Calu3 (cell line): ENCODE measurements at places on chromosomes 13 and 19.

- DNase-seq, result no peak
These were observed 19.7 kb downstream of the ZC3H4 start for GRCh38 chr19:47093841-47094240.

GRCh38 chr19:43380008-43380407, 26.5 kb downstream of the CD177 start:
- DNase-seq, result no peak

DNA sequence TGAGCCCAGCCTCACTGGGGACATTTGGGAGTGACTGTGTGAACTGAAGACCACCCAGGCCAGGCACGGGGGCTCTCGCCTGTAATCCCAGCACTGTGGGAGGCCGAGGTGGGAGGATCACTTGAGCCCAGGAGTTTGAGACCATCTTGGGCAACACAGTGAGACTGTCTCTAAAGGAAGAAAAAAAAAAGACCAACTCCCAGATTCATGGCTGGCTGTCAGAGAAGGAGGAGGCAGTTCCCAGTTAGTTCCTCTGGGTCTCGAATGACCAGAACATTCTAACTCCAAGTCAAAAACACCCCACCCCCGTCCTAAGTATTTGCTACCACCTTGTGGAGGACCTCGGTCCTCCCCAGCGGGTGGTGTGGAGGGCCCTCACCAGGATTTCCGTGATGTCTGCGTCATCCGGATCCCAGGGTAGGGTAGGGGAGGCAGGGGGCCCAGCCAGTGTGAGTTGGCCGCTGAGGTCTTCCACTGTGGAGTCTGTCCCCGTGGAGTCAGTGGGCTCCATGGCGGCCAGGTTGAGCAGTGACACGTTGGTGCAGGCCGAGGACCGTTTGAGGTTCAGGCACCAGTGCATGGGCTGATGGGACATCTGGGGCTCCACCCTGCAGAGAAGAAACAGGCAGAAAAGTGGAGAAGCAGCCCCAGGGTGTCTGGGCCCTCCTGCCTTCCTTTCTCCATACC, 1.3 kb downstream of the TSKS start:
- no peak for DNase-seq

DNA sequence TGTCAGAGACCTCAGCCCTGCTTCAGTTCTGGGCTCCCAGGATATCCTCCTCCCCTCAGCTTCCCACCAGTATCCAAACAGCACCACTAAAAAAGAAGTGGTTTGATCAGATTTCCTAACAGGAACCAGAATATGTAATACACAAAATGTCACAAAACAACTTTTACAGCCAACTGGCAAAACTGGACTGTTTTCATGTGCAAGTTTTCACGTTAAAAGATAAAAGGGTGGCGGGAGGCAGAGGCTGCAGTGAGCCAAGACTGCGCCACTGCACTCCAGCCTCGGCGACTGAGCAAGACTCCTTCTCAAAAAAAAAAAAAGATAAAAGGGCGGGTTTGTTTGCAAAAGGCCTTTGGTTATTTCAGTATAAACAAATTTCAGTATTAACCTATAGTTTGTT, 13.1 kb downstream of the PCID2 start:
- no peak for DNase-seq

GRCh38 chr13:37960427-37960826, 90.9 kb upstream of the TRPC4 start:
- DNase-seq, result no peak

- DNase-seq, result peak; percentile 23
These were observed 62.4 kb upstream of the ADGRE5 start for GRCh38 chr19:14318873-14319272.

GRCh38 chr13:110137680-110138009, 169.3 kb downstream of the COL4A1 start:
- DNase-seq, result peak; percentile 30

DNA sequence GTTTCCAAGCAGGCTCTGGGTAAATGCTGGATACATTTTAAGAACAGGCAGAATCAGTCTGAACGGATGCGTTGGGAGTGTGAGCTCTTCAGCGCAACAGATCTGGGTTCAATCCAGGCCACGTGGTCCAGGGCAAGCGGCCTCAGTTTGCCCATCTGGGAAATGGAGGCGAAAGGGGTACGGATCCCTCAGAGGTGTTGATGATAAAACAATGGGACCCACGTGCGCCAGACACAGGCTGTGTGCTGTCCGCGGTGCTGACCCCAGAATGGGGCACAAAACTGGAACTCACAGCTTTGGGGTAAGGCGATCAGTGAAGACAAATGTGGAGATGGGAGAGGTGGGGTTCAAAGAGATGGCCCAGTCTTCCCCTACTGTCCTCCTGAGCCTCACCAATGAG, 13.1 kb upstream of the PDE4C start:
- no peak for DNase-seq

- no peak for DNase-seq
These were observed 9.8 kb downstream of the IRS2 start for GRCh38 chr13:109776575-109776974.

GRCh38 chr19:31955061-31955460, 390.3 kb upstream of the ZNF507 start:
- DNase-seq, result no peak

GRCh38 chr19:56282809-56283208, 10.3 kb downstream of the EDDM13 start:
- no peak for DNase-seq

- no peak for DNase-seq
These were observed 2590.1 kb downstream of the PCDH9 start for GRCh38 chr13:64640002-64640401.

GRCh38 chr19:45515081-45515624, 7.9 kb downstream of the VASP start:
- no peak for DNase-seq

DNA sequence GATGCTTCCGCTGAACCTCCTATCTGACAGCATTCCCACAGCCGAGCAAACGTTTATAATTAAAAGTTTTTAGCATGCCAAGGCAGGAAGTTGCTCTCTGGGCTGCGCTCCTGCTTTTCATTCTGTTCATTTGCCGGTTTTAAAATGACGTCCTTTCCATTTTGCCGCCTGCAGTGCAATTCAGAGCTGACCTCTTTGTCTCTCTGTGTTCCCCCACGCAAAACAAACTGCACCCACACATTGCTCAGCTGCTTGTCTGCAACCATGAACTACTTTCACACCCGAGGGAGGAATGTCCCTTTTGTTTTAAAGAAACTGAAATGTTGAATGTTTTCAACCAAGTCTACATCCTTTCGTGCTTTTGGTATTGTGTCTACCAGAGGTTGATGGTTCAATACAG, 416.5 kb downstream of the EFNB2 start:
- DNase-seq, result no peak

DNA sequence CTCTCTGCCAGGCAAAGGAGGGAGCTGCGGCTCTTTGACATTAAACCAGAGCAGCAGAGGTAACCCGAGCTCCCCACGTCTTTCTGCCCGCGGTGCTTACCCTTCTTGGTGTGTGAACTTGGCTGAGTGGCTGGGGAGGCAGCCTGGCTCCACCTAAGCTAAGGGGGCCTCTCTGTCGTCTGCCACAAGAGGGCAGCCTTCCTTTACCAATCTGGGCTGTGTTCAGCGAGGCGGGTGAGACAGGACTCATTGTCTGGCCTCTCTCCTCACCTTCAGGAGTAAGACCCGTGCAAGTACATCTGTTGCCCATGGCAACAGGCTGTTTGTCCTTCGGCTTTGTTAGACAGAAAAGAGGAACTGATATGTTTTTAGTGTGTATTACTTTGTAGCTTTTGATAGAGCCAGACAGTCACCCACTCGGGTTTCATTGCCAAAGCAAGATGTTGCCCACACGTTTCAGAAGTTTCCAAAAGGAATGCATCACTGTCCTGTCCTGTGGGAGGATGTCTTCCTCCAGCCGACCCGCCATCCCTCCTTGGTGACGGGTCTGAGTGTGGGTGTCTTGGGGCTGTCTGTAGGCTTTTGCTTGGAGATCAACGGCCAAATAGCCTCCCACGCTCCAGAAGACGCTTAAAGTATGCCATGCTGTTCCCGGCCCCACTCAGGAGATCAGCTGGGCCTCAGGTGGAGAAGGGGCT, 4.6 kb downstream of the POP4 start:
- peak; percentile 81 for DNase-seq

- peak; percentile 45 for DNase-seq
These were observed 7.3 kb downstream of the RASAL3 start for GRCh38 chr19:15456871-15457700.

DNA sequence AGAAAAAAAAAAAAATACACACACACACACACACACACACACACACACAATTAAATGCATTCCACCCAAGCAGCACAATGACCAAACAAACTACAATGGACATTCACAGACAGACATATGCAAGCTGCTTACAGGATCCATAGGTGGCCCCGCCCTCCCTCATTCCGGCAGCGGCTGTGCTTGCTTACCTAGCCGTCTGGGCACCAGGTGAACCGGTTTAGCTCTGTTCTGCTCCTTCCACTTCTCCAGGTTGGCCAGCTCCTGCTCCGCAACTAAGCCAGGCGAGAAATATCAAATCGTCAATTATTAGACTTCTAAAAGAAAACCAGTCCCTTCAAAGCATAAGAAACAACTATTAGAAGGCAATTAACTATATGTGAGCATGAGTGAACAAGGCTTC, 23.1 kb downstream of the EPSTI1 start:
- DNase-seq, result peak; percentile 71

DNA sequence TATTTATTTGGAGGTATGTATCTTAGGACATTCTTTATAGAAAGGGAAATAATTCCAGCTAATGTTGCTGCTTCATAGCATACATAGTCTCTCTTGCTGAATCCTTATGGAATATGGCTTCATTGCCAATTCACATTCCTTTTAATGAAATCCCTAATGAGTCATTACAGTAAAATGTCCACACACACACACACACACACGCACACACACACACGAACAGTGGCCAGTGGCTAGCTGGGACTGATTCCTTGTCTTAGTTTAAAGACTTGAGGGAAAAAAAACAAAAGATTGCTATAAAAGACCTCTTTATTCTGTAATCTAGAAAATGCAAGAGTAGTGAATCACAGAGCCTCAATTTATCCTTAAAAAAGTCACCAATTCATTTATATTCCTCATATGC, 301.6 kb downstream of the SLITRK6 start:
- DNase-seq, result peak; percentile 34

GRCh38 chr19:47445527-47445926, 26.2 kb downstream of the SLC8A2 start:
- no peak for DNase-seq

DNA sequence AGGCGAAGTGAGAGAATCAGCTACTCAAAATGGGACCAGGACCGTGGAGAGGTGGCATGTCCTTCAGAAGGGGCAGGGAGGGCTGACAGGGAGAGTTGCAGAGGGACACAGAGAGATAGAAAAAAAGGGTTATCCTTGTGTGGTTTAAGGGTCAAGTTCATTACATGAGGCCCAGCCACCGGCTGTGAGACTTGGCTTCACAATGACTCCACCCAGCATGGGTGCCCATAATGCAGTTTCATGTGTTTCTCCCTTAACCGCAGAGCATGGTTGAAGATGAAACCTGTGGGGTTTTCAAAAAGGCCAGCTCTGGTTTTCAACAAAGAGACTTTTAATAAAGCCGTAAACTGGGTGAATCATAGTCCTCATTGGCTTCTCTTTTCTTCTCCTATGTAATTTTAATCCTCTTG, 164.6 kb downstream of the KLF5 start:
- DNase-seq, result no peak

GRCh38 chr19:56295531-56296455, 18.8 kb downstream of the ZSCAN5A start:
- no peak for DNase-seq

- DNase-seq, result no peak
These were observed 91.2 kb downstream of the KCTD15 start for GRCh38 chr19:33887891-33888290.

GRCh38 chr19:11025445-11025844, 63.8 kb upstream of the LDLR start:
- DNase-seq, result no peak

GRCh38 chr13:110455444-110455843, 106.1 kb downstream of the RAB20 start:
- no peak for DNase-seq

GRCh38 chr13:110397436-110398115, 90.5 kb downstream of the COL4A2 start:
- peak; percentile 3 for DNase-seq
